ENCODE measurements at places on chromosomes 7 and 10.
A peak's percentile ranks its signal among the peaks of the same experiment; 100 is the strongest.

DNA sequence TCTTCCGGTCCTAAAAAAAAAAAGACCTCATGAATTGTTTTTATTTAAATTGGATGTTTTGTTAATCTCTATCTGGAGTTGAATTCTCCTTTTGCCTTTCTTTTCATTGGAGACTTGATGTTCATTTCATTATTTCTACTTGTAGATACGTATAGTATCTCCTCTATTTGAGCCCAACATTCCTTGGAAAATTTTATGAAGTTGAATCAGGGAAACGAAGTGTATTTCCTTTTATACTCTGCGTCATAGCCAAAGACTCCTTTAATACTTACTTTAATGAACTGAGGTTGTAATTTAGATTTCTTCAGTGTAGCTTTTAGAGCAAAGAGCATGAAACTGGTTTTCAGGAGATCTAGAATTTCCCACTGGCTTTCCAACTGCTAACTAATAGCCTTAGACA, 132.4 kb downstream of the KIAA1217 start:
- no peak for DNase-seq

- no peak for DNase-seq
These were observed 227.9 kb downstream of the WDR37 start for GRCh38 chr10:1284076-1284475.

DNA sequence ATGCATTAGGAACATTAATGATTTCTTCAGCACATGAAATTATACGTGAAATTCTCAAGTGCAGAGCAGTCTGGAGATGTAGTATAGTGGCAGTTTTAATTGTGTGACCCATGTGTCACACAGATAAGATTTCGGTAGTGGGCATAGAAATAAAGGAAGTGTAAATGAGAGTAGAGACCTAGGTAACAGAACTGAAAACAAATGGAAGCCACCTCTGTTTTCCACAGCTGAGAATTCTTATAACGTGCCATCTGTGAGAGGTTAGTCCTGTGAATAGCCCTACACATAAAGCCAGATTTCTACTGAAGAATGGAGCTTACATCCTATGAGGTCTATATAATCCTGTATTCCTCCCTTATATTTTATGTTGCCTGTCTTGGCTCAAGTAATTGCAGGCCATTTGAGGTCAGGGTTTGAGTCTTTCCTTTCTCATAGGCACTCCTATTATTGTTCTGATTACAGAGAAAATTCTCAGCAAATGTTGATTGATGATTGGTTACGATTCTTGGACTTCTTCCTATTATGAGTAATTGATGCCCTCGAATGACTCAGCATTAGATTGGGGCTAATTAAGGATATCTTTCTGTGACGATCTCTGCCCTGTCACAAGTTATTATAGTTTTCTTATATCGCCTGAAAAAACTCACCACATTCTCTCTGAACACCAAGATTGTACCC, 258.2 kb downstream of the KIF20B start:
- no peak for DNase-seq

DNA sequence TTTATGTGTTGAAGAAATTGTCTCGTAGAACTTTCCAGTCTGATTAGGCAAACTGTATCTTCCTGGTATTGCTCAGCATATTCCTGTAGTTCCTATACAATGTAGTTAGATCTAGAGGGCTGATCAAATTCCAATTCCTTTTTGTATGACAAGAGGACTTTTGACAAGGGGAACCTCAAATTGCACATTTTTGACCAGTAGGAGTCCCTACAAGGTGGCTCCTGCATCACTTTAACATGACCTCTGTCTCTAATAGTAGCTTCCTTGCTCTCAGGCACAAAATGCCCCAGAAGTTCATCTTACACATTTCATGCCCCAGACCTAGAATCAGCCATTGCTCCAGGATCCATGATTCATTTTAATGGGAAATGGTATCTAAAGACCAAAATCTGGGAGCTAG, 18.7 kb downstream of the HERPUD2 start:
- no peak for DNase-seq

- no peak for DNase-seq
These were observed 39.8 kb upstream of the WASL start for GRCh38 chr7:123788584-123788983.

GRCh38 chr7:99860281-99861127, 16.3 kb downstream of the OR2AE1 start:
- no peak for DNase-seq

DNA sequence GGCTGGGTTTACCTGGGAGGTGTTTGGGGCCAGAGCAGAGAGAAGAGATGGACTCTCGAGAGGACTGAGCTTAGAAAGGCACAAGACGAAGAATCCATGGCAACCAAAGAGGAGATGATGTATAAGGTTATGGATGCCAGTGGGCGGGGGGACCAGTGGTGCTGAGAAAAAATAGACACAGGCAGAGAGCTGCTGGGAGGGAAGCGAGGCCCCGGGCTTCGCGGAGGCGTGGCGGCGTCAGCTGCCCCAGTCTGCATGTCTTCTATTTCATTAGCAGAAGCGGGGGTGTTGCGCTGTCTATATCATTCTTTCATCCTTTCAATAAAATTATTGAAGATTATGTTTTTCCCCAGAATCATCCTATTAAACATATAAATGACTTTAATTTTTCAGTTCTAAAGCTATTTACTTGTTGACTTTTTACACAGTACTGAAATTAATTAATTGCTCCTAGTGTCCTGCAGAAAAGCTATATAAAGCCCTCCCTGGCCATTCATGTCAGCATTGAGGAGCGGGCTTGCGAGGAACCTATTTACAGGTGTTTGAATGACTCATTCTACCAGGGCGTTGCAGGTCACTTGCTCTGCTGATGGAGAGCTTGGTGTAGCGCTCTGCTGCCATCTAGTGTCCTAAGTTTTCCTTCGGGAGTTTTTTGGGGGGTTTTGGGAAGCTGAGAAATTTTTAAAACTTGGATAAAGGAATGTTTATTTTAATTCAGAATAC, 42.9 kb upstream of the BHLHA15 start:
- DNase-seq, result peak; percentile 37

GRCh38 chr10:79055892-79056291, 12.9 kb upstream of the ZMIZ1 start:
- no peak for DNase-seq
